ENCODE measurements at places on chromosomes 4 and X.

GRCh38 chrX:16119353-16120220 lies 3.8 kb upstream of the GRPR start:
- no peak for DNase-seq

DNA sequence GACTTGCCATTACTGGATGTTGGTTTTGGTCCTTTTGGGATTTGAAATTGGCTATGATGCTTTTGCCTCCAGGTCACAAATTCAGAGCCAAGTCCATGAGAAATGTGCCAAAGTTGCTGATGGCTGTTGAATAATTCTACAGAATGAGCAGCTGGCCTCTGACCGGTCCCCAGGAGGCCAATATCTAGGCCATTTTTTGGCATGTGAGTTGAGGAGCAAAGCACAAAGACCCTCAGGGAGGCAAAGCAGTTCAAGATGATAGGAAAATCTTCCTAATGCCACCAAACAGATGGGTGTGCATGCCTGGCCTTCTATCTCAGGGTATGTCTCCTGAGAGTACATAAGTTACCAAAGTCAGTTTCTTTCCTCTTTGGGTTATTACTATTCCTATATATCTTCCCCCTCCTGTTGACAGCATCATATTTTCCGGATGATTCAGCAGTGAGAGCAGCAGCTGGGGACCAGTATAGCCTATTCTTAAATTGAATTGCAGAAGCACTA lies 44.4 kb downstream of the SEL1L3 start:
- no peak for DNase-seq

GRCh38 chrX:134798472-134798871 lies 140.2 kb upstream of the PLAC1 start:
- no peak for DNase-seq

GRCh38 chr4:86058621-86059020 lies 301.2 kb downstream of the MAPK10 start:
- no peak for DNase-seq

GRCh38 chr4:184406958-184407391 lies 67.4 kb downstream of the IRF2 start:
- no peak for DNase-seq

- DNase-seq = no peak
Measured at GRCh38 chr4:170758988-170759387, 669.2 kb upstream of the AADAT start.

GRCh38 chr4:139808381-139808807 lies 142.8 kb downstream of the MGST2 start:
- DNase-seq = no peak

DNA sequence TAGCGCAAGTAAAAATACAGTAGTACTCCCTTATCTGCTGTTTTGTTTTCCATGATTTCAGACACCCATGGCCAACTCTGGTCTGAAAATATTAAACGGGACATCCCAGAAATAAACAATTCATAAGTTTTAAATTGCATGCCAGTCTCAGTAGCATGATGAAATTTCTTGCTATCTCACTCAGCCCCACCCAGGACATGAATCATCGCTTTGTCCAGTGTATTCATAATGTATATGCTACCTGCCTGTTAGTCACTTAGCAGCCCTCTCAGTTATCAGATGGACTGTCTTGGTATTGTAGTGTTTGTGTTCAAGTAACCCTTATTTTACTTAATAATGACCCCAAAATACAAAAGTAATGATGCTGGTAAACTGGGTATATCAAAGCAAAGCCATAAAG lies 158.2 kb upstream of the DDIT4L start:
- no peak for DNase-seq

DNA sequence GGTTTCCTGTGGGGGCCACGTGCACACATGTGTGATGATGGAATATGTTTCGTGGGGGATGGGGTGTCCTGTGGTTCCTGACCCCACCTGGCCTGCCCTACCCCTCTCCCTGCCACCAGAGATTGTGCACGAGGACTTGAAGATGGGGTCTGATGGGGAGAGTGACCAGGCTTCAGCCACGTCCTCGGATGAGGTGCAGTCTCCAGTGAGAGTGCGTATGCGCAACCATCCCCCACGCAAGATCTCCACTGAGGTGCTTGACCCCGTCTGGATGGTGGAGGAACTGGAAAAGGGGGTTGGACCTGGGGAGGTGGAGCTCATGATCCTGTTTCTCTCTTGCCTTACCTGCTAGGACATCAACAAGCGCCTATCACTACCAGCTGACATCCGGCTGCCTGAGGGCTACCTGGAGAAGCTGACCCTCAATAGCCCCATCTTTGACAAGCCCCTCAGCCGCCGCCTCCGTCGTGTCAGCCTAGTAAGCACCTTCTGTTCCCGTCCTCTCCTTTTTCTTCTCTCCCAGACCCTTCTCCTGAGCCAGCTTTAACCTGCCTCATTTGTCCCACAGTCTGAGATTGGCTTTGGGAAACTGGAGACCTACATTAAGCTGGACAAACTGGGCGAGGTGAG lies 5.9 kb downstream of the CDK16 start:
- no peak for DNase-seq

DNA sequence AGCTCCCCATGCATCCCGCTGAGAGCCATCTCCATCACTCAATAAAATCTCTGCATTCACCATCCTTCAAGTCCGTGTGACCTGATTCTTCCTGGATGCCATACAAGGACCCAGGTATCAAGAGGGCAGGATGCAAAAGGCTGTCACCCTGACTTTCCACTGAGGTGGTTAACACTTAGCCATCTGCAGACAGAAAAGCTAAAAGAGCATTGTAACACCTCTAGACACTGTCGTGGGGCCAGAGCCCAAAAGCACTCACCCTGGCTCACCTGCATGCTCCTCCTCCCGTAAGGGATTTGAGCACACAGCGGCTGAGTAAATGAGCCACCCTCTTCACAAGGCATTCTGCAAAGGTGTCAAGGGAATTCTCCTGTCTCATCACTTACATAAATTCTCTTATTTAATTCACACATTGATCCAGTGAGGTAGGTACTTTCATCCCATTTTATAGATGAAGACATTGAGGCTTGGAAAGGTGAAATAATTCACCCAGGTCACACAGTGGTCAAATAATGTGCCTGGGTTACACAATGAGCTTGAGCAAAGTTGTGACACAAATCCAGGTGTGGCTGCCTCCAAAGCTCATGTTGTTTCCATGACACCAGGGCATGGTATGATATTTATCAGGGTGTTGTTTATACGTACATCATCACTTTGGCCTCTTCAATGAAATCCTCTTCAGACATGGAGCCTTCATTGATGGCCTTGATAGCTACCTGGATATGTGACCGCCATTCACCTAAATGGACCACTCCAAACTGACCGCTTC lies 48.0 kb downstream of the TXK start:
- DNase-seq = no peak

DNA sequence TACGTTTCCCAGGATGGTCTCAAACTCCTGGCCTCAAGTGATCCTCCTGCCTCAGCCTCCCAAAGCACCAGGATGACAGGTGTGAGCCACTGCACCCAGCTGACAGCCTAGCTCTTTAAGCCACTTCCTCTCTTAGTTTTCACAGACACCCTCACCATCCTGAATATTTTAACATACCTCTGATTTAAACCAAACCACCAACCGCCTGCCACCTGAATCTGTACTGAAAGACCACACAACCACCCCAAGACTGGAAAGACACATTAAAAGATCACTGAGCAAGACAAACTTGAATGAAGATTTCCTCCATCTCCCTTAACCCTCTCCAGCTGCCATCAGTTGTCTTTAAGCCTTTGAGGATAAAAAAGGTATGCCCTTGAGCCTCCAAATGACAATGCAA lies 110.6 kb downstream of the SH3KBP1 start:
- DNase-seq = no peak

GRCh38 chrX:70826715-70827114 lies 81.8 kb downstream of the TEX11 start:
- DNase-seq = no peak

GRCh38 chrX:54030329-54030728 lies 13.9 kb downstream of the PHF8 start:
- DNase-seq = no peak

- DNase-seq = no peak
Measured at GRCh38 chr4:123503698-123504363, 107.2 kb downstream of the SPRY1 start.

DNA sequence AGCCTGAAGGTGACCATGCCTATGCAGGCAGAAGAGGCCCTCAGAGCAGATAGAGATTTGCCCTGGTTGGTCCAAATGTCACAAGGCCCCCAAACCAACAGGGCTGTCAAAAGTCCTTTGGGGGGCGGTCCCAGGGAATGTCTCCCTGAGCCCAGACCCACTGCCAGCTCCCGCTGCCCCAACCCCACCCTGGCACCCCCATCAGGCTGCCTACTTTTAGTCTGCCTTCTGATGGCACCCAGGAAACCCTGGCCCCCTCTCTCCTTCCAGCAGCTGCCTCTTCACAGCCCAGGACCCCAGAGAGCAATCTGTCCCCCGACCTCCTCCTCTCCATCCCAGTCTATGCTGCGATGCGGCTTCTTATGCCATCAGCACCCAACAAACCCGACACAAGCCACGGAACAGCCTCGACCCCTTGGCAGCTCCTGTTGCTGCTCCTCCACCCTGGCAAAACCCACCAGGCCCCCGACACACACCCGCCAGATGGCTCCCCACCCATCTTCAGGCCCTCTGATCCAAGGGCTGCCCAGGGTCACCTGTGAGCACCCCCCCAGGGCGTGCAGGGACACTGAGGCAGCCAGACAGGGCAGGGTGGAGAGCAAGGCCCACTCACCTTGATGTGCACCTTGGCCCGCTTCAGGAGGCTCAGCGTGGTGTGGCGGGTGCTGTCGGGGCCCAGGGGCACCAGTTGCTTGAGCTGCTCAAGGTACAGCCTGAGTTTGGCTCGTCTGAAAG lies 9.9 kb downstream of the MXD4 start:
- DNase-seq = peak; percentile 18

DNA sequence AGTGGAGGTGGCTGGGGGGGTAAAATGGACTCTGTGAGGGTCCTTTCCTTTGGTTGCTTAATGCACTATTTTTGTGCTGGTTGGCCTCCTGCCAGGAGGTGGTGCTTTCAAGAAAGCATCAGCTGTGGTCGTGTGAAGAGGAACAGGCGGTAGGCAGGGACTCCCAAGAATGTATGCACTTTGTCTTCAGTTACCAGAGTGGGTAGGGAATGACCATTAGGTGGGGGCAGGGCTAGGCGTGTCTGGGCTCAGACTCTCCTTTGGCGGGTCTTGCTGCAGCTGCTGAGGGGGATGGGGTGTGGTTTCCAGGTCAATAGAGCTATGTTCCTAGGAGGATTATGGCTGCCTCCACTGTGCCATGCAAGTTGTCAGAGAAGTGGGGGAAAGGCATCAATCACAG lies 509.0 kb downstream of the PCDH19 start:
- DNase-seq = no peak

DNA sequence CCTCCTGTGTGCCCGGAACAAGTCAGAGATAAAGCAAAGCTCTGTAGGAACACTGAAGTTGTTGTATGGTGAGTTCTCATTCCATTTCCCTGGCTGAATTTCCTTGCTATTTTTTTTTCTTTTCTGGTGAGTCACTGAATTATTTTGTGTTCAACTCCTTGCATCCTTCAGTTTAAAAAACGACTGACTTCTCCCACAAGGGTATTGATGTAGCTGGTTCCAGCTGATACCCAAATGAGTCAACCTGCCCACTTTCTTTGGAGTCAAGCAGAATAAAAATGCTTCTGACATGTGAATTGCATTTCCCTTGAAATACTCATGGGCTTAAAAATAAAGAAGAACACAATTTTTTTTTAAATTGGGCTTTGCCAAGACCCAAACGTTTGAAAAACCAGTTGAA lies 85.5 kb downstream of the SHOX start:
- DNase-seq = no peak

- DNase-seq = no peak
Measured at GRCh38 chrX:81857192-81857591, 655.3 kb downstream of the SH3BGRL start.

GRCh38 chr4:22071749-22072148 lies 123.2 kb upstream of the KCNIP4 start:
- no peak for DNase-seq

GRCh38 chr4:24995346-24995919 lies 35.3 kb downstream of the LGI2 start:
- no peak for DNase-seq

- DNase-seq = no peak
Measured at GRCh38 chrX:115499112-115499805, 61.7 kb upstream of the PLS3 start.

GRCh38 chrX:16028576-16028975 lies 94.8 kb upstream of the GRPR start:
- no peak for DNase-seq

- DNase-seq = no peak
Measured at GRCh38 chrX:74458736-74459135, 37.4 kb downstream of the SLC16A2 start.

DNA sequence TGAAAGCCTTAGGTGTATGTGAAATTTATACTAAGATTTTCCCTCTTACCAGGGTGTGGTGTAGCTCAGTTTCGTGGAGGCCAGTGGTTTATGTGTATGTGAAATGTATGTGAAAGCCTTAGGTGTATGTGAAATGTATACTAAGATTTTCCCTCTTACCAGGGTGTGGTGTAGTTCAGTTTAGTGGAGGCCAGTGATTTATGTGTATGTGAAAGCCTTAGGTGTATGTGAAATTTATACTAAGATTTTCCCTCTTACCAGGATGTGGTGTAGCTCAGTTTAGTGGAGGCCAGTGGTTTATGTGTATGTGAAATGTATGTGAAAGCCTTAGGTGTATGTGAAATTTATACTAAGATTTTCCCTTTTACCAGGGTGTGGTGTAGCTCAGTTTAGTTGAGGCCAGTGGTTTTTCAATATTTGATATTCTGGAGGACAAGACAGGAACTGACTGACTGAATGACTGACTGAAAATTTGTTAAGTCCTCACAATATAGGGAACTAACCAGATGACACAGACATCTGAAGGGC lies 143.7 kb downstream of the NEXMIF start:
- DNase-seq = no peak

GRCh38 chrX:18607966-18608365 lies 63.9 kb downstream of the RS1 start:
- DNase-seq = no peak
